ENCODE measurements at places on chromosomes 5 and 9.

DNA sequence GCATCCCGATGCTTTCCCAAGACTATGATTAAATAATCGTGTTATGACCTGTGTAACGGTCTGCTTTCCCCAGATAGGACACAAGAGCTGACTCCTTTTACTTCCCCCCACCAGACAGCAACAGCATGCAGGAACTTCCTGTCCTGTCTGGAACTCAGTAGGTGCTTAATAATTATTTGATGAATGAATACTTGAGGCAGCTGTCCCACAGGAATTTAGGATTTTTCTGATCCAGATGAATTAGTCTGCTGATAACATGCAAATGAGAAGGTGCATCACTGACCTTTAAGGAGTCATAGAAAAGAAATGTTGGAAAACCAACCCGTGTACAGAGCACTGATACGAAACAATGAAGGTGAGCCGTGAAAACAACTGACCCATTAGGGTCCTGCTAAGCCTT lies 12.2 kb downstream of the RNF130 start:
- DNase-seq = no peak

DNA sequence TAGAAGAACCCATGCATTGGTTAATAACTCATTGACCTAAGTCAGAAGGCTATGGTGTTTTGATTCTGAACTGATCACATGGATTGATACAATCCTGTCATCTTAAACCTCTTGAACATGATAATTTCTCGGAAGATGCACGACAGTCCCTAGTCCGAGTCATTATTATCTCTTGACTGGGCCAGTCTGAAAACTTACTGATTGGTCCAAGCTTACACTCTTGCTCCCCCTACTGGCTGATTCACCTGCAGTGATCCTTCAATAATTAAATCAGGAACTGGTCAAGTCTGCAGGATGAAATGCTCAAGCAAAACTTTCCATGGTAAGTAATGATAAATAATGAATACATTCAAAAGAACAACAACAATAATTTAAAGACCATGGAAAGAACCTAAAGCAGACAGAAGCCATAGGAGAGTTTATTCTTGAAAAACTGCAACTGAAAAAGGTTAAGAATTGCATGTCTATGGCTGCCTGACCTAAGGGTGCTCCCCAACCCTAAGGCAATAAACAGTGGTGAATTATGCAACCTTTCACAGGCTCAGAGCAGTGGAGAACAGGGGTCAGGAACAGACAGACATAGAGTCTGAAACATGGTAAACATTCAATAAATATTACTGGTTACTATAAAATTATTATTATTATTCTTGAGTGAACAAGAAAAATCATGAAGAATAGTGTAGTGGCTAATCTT lies 79.3 kb downstream of the BRINP1 start:
- peak; percentile 13 for DNase-seq

DNA sequence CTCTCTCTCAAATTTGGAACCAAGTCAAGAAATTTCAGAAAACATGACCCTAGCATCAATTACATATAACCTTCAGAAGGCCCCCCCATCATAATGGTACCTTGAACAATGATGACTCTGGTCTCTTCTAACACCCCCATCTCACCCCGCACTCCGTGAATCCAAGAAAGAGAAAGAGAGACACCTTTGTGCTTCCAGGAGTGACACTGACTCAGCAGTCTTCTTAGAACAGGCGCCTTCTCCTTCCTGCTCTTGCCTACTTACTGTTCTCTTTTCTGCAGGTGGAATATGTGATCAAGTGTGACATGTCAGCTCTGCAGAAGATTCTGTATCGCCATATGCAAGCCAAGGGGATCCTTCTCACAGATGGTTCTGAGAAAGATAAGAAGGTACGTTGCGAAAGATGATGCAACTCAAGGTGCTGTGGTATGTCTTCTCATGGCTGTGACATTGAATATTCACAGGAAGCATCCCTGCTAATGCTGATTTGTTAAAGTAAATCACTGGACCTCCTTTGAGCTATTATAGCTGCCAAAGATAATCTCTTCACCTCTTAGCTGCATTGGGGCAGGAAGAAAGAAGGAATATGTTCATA lies 81.3 kb downstream of the SMARCA2 start:
- no peak for DNase-seq

- DNase-seq = no peak
Measured at GRCh38 chr5:113039229-113039933, 62.8 kb downstream of the DCP2 start.

DNA sequence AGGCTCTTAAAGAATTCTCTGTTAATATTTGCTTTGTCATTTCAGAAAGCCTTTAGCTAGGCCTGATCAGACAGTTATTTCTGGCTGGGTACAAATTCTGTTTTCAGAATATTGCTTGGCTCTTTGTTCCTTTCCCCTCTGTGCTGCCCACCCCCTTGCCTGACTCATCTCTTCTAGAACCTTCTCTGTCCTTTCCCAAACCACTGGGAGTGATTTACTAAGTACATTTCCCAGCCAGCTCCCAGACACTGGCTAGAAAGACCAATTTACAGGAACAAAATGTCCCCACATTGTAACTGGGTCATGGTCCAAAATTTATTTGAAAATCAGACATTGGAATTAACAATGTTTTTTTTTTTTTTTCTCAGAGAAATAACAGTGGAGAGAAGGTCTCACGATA lies 133.1 kb upstream of the MAP1B start:
- no peak for DNase-seq

GRCh38 chr9:13424204-13424603 lies 144.7 kb upstream of the MPDZ start:
- no peak for DNase-seq

GRCh38 chr9:94923326-94924089 lies 197.0 kb downstream of the AOPEP start:
- DNase-seq = no peak

DNA sequence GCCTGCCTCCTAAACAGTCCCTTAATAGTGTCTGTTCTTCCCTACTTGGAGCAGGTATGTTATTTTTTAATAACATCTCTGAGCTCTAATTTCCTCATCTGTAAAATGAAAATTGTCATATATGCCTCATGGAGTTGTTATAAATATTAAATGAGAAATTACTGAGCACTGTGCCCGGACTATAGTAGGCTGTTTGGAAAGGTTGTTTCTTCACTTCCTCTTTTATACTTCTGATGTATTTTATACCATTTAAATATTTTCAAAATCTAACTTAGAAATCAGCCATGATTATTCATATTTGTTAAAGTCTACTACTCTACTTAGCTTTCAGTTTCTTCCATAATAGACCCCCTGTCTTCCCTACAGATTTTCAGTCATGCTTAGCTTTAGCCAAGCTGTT lies 30.5 kb upstream of the HAPLN1 start:
- no peak for DNase-seq

DNA sequence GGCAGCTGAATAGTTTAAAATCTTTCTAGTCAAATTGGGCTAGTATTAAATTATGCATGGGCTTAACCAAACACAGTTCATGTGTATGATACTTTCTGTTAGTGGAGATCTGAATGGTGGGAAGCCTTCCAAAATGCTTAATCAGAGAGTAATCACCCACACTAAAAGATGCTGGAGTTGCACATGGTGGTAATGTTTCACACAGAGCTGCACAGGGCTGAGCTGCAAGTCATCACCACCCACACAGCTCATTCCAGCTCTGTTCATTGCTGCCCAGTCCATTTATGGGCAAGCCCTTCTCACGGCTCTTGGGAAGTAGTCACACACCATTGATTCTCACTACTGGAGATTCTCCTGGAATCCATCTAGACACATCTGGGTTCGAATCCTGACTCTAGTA lies 351.5 kb upstream of the KCNN2 start:
- no peak for DNase-seq

DNA sequence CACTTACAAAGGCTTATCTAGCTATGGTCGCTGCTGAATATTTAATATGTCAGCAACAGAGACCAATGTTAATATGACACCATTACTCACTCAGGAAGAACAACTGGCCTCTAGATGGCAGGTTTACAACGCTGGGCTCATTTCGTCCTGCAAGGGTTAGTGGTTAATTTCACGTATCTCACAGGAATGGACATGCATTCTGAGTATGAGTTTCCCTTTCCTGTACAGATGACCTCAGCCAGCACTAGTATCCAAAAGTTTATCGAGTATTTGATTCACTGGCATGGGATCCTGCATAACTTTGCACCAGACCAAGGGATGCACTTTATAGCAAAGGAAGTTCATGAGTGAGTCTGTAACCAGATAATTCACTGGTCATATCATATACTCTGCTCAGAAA lies 8.7 kb upstream of the TRPC7 start:
- DNase-seq = no peak

- no peak for DNase-seq
Measured at GRCh38 chr9:81559709-81560108, 129.6 kb downstream of the TLE1 start.

GRCh38 chr9:68552700-68553476 lies 12.2 kb upstream of the TMEM252 start:
- no peak for DNase-seq

GRCh38 chr9:89593727-89594427 lies 10.9 kb upstream of the GADD45G start:
- DNase-seq = peak; percentile 61

DNA sequence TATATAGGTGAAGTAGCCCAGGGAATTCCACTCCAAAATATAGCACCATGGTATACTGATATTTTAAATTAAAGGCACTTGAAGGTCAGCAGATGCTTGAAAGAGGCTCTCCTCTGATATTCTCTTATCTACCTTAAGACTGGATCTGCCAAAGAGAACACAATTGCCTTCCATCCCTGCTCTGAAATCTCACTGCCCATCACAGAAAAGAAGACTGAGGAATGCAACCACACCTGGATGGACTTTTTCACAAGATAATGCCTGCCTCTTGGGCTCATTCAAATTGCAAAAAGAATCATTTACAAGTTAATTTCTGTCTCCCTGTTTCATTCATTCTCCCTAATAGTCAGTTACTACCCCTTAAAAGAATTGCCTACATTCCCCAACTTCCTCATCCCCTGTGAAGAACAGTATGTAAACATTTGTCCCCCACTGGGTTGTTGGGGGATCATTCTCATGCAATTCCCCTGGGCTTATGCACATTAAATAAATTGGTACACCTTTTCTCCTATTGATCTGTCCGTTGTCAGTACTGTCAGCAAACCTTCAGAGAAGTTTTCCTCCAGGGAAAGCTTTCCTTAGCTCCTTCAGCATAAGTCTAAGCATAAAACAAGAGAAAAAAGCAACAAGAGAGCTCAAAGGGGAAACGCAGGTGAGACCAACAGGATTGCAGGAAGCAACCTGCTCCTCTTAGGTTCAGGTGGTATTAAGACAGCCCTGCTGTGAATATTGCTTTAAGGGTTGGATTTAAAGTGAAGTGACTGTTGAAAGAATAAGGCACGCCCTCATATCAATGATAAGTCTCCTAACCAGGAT lies 171.4 kb upstream of the SLC30A5 start:
- no peak for DNase-seq

- no peak for DNase-seq
Measured at GRCh38 chr5:108507631-108508030, 125.7 kb upstream of the FBXL17 start.

DNA sequence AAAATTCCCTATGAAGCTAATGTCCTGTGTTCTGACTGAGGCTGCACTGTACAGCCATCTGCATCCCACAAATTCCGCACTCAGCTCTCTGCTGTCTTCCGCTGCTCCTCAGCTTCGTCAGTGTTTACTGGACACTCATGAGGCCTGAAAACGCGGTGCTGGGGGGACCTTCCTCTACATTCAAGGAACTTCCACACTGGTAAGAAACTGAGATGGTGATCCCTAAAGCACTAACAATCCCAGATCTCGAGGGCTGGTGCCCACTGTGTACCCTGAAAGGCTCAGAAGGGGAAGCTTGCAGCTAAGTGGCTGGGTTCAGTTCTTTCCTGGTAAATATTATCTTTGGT lies 117.9 kb downstream of the NRG2 start:
- DNase-seq = no peak

Data from stimulated activated CD4-positive, alpha-beta T cell treated with anti-CD3 and anti-CD28 coated beads, Interleukin-2, amount 100 ng/mL, for 48 hours (primary cell).